Endodermal cell (in vitro differentiated cells): ENCODE measurements at places on chromosomes 1 and 21.
A peak's percentile ranks its signal among the peaks of the same experiment; 100 is the strongest.

DNA sequence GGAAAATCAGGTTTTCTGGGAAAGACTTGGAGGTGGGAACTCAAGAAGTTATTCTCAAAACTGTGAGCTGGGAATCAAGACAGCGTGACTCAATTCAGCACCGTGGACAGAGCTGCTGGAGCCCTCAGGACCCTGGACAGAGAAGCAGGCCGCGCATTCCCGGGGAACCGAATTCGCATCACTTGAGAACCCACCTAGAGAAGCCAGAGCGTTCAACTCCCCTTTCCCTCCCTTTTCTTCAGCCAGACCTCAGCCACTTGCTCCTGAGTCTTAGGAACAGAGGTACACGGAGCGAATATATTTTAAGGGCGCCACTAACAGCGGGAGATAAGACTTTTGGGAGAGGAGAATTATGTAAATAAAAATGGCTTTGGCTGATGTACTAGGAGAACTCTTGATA is 2.0 kb upstream of the LIN28A start:
- DNase-seq, result peak; percentile 97

DNA sequence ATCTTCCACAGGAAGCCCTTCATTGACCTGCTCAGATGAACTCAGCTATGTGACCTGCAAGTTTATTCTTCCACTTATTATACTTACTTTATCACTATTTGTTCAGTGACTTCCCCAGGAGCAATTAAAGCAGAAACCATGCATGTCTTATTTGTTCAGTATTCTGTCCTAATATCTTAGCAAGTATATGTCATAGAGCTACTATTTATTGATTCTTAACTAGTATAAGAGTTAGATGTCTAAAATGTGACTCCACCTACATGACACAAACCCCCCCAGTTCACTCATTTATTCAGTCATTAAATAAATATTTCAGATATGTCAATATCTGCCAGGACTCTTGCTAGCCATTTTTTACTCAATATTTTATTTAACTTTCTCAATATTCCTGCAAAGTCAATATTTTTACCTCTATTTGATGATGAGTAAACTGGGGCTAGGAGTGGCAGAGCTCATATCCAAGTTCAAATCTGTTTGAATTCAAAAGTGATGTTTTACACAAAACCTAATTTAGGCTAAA is 469.0 kb upstream of the USP24 start:
- DNase-seq, result no peak

GRCh38 chr1:6483017-6483760 is 8.3 kb downstream of the PLEKHG5 start:
- no peak for DNase-seq

DNA sequence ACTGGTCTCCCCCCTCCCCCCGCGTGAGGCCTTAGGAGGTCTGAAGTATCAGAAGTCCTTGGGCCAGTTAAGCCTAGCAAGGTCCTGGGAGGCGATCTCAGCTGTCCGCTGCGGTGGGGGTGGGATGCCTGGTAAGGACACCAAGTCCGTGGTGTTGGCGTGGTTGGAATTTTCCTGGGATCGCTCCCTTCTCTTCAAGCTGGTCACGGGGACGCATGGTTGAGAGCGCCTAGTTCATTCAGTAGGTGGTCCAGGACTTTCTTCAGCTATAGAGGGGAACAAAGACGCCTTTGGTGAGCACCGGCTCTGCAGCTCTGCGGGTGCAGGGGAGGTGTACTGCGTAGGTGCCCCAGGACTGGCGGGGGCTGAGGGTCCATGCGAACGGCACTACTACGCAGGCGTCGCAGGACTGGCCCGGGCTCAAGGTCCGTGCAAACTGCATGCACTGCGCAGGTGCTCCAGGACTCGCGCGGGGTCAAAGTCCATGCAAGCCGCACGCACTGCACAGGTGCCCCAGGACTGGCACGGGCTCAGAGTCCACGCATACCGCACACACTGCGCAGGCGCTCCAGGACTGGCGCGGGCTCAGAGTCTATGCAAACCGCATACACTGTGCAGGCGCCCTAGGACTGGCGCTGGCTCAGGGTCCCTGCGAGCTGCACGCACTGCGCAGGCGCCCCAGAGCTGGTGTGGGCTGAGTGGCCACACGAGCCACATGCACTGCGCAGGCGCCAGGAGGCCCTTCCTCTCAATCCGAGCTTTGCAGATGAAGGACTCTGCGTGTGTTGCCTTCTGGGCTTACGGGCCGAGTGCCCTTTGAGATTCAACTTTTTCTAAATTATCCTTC is 36.6 kb upstream of the HMGN1 start:
- DNase-seq, result no peak

GRCh38 chr1:115596080-115596780 is 45.5 kb upstream of the VANGL1 start:
- no peak for DNase-seq

DNA sequence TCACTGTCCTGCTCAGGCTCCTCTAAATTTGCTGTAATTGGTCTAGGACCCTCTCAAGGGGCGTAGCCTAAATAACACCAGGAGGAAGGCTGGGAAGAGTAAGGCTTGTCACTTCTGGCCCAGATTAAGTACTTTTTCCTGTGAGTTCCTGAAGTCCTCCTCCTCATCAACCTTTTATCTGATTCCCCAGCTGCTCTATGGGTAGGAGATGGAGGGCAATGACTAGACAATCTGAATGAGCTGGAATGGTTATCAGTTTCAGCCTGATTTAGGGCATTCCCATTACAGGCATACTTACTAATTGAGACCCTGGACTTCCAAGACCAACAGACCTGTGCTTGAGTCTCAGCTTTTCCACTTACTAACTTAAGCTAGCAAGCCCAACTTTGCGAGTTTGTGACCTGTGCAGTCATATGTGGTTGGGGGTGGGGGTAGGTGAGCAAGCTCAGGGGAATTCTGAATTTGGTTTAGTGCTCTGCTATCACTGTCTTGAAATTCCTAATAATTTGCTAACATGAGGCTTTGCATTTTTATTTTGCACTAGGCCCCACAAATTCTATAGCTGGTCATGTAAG is 18.0 kb upstream of the FGGY start:
- DNase-seq, result no peak

- no peak for DNase-seq
Measured at GRCh38 chr1:19872190-19872589, 10.0 kb upstream of the OTUD3 start.

DNA sequence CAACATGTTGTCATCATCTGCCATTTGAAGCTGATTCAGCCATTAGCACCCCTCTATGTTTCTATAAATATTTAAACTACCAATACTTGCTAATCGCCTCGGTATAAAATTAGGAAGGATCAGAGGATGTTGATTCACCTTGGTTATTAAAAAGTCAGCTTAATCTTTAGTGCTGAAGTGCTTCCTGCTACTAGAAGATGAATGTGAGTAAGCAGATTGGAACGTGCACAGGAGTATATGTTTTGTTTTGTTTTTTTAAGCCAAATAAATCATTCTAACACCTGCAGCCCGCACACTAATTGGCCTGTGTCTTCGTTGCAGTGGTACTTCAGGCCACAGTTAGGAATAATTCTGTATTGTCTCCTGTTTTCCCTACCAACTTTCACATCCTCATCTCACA is 485.7 kb downstream of the AJAP1 start:
- DNase-seq, result no peak

DNA sequence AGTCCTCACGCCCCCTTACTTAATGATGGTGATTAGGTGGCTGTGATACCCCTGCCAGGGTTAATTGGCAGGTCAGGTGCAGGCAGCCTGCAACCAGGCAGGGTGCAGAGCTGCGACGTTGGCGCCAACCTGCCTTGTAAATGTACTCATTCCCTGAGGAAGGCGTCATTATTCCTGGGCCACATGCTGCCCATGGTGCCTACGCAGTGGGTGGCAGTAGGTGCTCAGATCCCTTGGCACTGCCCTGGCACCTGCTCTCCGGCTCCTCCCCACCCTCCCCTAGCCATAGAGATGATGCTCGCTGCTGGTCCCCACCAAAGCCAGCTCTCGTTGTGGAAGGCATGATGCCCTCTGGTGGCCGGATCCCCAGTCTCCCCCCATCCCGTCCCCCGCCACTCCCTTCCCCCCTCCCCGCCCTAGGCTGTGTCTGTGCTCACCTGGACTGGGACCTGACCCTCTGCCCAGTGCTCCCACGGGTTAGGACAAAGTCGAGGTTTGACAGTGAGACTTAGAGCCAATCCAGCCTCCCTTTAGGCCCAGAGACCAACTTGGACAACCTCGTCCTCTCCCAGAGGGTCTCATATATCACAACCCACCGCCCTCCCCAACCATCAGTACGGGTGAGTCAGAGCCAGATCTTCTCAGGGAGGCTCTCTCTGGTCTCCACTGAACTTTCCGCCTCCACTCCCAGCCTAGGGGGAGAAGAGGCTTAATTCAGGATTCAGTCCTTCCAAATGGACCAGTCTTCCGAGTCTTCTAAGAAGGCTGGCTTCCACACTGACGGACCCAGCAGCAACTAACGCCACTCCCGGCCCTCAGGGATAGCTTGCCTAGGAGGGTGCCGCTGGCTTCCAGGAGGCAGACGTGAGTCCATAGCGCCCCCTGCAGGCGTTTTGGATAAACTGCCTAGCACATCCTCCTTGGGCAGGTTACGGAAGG is 5.7 kb downstream of the KRTCAP2 start:
- peak; percentile 97 for DNase-seq

- DNase-seq, result peak; percentile 77
Measured at GRCh38 chr1:208280681-208281450, 36.7 kb upstream of the PLXNA2 start.

DNA sequence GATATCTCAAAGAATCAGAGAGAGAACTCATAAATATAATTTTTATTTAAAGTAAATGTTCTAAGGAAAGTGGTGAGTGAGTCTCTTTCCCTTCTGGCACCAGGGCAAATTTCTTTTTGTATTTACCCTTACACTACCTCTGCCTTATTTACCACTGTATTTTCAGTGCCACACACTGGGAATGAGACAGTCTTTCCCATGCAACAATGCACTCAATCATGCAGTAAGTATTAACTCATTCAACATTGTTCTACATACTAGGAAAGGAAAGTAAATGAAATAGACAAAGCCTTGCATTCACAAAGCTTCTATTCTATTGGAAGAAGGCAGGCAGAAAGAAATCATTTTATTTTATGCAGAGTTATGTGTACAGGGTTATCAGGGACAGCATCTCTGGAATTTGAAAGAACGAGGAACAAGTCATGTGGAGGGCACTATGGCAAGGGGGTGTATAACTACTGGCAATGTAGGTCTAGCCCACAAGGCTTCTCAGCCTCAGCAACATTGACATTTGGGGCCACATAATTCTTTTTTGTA is 129.8 kb upstream of the PRDX6 start:
- no peak for DNase-seq

- no peak for DNase-seq
Measured at GRCh38 chr1:32881291-32881690, 5.0 kb upstream of the HPCA start.

- no peak for DNase-seq
Measured at GRCh38 chr1:3021801-3022401, 634 bp downstream of the ACTRT2 start.

- no peak for DNase-seq
Measured at GRCh38 chr1:1242461-1243265, 3.9 kb downstream of the C1QTNF12 start.

GRCh38 chr1:51303751-51304251 is 26.6 kb downstream of the TTC39A start:
- DNase-seq, result no peak

DNA sequence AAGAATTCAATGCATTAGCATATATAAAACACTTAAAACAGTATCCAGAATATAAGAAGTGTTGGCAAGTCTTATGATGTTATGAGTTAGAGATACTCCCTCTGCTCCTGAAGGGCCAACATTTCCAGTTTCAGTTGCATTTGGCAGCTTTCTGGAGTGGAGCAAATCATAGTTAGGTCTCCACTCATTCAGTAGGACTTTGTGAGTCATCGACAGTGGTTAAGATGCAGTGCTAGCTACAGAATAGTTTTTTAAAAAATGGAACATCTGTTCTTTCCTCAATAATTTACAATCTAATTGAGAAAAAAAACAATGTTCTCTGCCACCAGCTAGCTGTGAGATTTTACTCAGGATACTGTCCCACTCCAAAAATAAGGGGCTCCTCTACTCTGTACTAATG is 389.1 kb downstream of the HLX start:
- no peak for DNase-seq

DNA sequence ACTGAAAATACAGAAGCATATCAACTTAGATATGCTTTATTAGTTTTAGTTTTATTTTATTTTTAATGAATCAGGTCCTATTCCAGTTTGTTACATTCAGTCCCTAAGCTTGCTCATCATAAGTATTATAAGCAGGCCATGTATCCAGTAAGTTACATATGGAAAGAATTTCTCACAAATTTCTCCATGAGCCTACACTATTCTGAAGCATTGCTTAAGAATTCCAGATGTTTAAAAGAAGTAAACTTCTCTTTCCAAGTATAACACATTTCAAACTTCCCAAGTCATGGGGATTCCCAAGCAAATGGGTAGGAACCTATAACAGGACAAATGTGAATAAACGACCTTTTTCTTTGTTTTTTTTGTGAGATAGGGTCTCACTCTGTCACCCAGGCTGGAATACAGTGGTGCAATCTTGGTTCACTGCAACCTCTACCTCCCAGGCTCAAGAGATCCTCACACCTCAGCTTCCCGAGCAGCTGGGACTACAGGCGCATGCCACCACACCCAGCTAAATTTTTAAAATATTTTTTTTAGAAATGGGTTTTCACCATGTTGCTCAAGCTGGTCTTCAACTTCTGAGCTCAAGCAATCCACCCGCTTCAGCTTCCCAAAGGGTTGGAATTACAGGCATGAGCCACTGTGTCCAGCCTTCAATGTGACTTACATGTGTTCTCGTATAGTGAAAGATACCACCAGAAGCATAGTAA is 39.0 kb downstream of the ST7L start:
- DNase-seq, result no peak

- peak; percentile 54 for DNase-seq
Measured at GRCh38 chr1:14739082-14739832, 140.8 kb downstream of the KAZN start.

GRCh38 chr1:230176871-230177411 is 109.9 kb downstream of the GALNT2 start:
- peak; percentile 40 for DNase-seq

DNA sequence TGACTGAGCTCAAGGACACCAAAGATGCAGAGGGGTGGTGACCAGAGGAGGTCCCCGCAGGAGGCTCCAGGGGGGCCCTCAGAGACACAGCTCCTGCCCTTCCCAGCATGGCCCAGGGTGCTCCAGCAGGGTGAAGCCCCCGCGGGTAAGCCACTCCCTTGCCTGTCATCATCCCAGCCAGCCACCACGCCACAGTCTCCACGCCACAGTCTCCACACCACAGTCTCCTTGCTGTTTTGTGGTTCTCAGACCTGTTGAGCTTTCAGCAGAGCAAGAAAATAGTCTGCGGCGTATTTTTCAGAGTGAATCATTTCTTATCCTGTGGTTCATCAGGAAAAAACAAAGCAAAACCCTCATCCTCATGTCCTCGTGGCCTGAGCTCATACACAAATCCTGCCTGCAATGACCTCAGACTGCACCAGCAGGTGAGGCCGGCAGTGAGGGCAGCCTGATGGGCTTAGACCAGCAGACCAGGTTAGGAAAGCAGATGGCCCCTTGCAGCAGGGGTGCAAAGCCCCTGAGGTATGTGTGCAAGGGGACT is 25.7 kb upstream of the ABCG1 start:
- no peak for DNase-seq
